Stimulated activated CD4-positive, alpha-beta T cell treated with anti-CD3 and anti-CD28 coated beads, Interleukin-2, amount 100 ng/mL, for 24 hours (primary cell): ENCODE measurements at places on chromosomes 16 and 17.

- DNase-seq = no peak
Measured at GRCh38 chr17:61739002-61739401, 124.3 kb downstream of the BRIP1 start.

DNA sequence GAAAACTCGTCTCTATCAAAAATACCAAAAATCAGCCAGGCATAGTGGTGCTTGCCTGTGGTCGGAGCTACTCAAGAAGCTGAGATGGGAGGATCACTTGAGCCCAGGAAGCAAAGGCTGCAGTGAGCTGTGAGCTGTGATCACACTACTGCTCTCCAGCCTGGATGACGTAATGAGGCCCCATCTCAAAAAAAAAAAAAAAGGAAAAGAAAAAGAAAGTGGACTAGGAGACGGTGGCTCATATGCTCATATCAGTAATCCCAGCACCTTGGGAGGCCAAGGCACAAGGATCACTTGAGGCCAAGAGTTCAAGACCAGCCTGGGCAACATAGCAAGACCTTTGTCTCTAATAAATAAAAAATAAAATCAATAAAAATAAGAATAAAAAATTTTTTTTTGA is 8.8 kb upstream of the SUMO2 start:
- no peak for DNase-seq

- no peak for DNase-seq
Measured at GRCh38 chr17:8047769-8048110, 8.9 kb downstream of the ALOX15B start.

- no peak for DNase-seq
Measured at GRCh38 chr17:39845052-39845846, 18.9 kb downstream of the IKZF3 start.

DNA sequence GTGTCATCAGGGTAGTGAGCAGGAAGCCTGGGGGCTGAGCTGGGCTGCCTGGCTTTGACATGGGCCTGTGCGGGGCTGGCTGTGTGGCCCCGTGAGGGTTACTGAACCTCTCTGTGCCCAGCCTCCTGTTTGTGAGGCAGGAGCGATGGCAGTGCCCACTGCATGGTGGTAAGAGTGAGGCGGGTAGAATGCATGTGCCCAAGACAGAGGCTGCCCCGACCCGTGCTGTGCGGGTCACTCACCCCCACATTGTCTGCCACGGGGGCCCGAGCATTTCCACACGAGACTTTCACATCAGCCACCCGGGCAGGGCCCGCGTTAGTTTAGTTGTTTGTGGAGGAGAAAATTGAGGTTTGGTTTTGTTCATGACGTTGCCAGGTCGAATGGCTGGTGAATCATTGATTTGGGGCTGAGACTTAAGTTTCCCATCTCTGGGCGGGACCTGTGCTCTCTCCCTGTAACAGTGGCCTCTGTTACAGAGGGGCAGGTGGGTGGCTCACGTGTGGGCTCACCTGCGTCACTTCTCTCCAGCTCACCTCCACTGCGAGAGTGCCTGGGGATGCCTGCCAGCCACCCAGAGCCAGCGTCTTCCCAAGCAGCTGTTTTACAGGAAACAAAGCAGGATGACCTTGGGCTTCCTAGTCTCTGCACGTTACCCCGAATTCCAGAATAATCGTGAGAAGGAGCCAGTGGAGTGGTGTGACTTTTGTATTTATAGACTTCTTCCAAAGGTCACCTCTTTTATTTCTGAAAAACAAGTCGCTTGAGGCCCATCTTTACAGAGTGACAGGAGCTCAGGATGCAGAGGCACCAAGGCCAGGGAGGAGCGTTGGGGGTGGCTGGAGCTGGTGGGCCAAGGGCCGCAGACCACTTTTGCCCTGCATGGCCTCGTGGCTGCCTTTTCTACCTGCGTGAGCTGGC is 150.6 kb downstream of the RPTOR start:
- DNase-seq = no peak

DNA sequence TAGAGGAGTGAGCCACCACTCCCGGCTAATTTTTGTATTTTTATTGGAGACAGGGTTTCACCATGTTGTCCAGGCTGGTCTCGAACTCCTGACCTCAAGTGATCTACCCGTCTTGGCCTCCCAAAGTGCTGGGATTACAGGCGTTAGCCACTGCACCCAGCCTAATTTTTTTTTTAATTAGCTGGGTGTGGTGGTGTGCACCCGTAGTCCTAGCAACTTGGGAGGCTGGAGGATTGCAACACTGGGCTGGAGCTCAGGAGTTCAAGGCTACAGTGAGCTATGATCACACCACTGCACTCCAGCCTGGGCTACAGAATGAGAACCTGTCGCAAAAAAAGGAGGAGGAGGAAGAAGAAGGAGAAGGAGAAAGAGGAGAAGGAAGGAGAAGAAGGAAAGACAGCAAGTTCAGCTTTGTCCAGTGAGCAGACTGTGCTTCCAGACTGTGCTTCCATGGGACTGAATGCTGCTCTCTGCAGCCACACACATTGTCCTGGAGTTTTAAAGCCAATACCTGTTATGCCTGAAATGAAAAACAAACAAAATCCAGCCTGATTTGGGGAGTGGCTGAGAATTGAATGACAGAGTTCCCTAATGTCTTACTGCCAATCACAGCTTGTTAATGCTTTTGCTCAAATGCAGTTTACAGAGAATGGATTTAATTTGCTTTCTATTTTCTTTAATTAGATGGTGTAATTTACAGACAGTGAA is 2.8 kb upstream of the TNFRSF13B start:
- no peak for DNase-seq
